ENCODE measurements at places on chromosomes 7 and 10.

DNA sequence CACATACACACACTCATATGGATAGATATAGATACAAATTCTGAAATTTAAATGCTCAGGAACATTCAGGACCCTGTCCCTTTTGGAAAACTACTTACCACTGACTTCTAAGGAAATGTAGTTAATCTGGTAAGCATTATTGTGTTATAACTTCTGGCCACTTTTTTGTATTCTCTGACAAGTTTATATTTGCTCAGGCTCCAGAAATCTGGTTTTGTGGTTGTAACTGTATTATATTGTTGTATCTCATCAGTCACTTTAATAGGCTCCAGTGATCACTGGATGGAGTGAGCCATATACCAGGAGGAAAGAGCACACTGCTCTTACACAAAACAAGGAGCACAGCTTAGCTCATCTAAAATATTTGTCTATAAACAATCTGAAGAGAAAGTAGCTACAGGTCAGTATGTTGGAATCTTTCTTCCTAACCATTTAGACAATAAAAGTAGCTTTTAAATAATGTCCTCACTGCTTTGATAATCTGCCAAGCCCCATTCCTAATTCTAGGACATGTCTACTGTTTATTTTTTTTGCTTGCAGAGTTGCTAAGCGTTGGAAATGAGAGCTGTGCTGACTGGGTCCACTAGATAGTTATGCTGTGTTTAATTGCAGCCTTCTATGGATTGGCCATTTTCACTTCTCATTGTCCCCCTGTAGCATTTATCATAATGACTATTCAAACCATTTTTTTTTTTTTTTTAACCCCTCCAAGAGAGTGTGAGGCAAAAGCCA is 43.8 kb downstream of the SMNDC1 start:
- no peak for DNase-seq

DNA sequence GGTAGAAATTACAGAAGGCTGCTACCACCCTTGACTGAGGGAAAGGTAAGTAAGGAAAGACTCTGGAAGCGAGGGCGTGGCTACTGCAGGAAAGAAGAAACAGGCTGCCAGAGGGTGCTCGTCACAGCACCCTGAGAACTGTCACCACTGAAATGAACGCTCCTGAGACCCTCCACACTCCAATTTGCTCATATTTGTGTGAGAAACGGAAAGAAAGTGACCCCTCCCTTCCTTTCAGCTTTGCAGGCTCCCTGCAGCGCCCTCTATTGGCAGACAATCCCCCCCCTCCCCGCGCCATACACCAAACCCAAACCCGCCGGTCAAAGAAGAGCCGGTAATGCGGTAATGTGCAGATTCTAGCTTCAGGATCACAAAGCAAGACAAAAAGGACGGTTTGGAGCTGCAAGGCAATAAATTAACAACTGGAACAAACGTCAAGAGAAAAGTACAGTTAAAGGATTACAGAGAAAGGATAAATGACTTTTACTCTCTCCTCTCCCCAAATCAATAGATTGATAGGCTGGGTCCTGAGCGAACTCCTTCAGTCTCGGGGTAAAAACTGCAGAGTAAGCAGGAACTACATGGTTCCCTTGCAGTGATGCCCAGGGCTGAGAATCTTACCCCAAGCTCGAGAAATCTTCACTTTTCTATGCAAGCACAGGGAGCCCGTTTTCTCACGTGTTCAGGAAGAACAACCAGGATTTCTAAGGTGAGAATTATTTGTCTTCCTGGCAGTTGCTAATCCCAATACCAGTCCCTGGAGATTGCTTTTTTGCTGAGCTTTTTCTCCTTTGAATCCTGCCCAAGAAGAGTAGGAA is 47.6 kb downstream of the STEAP1B start:
- DNase-seq: no peak

GRCh38 chr10:34862892-34863291 is 47.8 kb upstream of the PARD3 start:
- DNase-seq: no peak

DNA sequence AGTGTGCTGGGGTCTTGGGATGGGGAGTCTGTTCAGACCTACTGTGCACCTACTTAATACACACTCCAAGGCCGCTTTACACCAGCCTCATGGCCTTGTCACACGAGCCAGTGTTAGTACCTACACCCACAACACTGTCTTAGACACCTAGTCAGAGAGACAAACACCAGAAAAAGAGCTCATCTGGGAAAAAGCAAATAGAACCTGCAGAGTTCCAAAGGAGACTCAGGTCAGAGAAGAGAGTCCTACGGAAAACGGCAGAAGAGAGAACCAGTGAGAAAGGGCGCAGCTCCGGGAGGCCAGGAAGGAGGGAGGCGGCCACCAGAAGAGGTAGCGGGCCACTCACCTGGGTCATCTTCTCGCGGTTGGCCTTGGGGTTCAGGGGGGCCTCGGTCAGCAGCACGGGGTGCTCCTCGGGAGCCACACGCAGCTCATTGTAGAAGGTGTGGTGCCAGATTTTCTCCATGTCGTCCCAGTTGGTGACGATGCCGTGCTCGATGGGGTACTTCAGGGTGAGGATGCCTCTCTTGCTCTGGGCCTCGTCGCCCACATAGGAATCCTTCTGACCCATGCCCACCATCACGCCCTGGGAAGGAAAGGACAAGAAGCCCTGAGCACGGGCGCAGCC is 105.3 kb upstream of the TNRC18 start:
- DNase-seq: no peak
